ENCODE measurements at places on chromosomes 13 and 19. TPM values are rescaled to one million over a fixed set of nuclear protein-coding genes. Genes with fewer than 3 reads are reported as not detected.

Gene PTH2
- total RNA-seq, result not detected

Gene SELENOV
- not detected for total RNA-seq

Gene SH2D3A
- 8.9 TPM for total RNA-seq

Gene ACP5
- total RNA-seq, result 18.0 TPM

Gene IFNL1
- total RNA-seq, result not detected

Data from hematopoietic multipotent progenitor cell (in vitro differentiated cells).